ENCODE measurements at places on chromosomes 12 and 14. TPM values are rescaled to one million over a fixed set of nuclear protein-coding genes. Genes with fewer than 3 reads are reported as not detected.

DNA sequence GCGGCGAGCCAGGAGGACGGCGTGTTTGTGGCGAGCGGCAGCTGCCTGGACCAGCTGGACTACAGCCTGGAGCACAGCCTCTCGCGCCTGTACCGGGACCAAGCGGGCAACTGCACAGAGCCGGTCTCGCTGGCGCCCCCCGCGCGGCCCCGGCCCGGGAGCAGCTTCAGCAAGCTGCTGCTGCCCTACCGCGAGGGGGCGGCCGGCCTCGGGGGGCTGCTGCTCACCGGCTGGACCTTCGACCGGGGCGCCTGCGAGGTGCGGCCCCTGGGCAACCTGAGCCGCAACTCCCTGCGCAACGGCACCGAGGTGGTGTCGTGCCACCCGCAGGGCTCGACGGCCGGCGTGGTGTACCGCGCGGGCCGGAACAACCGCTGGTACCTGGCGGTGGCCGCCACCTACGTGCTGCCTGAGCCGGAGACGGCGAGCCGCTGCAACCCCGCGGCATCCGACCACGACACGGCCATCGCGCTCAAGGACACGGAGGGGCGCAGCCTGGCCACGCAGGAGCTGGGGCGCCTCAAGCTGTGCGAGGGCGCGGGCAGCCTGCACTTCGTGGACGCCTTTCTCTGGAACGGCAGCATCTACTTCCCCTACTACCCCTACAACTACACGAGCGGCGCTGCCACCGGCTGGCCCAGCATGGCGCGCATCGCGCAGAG, 873 bp downstream of the PLXNC1 start:
- no peak for DNase-seq

DNA sequence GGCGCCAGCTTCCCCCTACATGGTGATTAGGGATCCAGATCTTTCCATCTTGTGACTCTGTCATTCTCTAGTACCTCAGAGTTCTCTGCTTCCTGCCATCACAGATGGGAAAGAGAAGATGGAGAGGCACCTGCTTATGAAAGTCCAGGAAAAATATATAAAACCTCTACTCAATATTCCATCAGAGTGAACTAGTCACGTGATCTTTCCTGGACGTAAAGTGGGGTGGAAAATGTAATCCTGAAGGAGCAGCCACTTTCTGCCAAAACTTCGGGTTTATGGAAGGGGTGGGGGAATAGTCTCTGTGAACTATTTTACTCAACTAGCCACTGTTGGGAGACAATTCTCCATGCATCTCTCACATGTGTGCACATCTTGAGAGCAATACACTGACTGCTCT, 47.7 kb downstream of the STAB2 start:
- no peak for DNase-seq

GRCh38 chr12:1638203-1638602, 9.2 kb downstream of the WNT5B start:
- DNase-seq = no peak

DNA sequence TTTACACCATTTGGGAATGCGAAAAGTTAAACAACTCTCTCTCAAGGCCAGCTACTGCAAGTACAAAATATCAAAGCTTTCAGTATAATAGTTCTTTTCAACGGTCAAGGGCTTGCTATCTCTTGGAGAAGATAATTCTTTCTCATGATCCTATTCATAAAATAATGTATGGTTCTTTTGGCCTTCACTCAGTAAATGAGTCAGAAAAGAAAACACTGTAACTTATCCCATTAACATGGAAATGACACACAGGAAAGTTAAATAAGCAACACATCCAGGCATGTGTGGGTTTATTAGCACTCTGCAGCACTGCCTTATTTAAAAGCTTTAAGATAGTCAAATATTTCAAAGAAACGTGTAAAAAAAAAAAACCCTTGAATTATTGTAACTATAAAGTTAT, 36.9 kb downstream of the ZFC3H1 start:
- DNase-seq = no peak

GRCh38 chr12:46210873-46211439, 57.9 kb downstream of the SLC38A1 start:
- DNase-seq = no peak

GRCh38 chr12:121767525-121768016, 25.9 kb downstream of the RHOF start:
- peak; percentile 85 for DNase-seq

DNA sequence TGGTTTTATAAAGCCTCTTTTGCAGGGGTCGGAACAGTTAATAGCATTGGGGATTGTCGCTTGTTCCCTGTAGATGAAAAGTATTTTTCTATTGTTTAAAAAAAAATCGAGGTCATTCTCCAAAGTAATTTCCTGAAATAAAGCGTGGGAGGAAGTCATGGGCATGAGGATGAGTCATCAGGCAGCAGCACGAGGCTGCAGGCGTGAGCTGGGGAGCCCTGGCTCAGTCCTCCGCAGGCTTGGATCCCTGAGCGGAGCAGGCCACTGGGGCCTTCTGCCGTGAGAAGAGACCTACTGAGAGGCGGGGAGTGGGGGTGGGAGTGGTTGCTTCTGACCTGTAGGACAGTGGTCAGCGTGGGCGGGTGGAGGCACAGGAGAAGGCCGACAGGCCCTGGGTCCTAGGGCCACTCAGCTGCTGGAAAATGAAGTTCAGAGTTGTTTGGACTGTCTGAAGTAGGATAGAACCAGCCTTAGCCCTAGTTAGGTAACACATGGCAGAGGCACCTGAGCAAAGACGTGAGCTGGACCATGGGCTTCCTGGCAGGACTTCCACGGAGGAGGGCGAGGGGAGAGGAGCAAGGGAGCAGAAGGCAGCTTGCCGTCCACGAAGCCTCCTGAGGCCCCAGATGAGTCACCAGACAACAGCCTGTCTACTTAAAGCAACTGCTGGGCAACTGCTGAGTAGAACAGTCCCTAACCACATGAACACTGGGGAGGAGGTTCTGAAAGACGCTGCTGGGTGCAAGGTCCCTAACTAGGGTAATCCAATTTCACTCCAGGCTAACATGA, 21.1 kb upstream of the LGALS3 start:
- peak; percentile 96 for DNase-seq

- DNase-seq = no peak
These were observed 20.5 kb upstream of the GUCY2C start for GRCh38 chr12:14716848-14717444.

DNA sequence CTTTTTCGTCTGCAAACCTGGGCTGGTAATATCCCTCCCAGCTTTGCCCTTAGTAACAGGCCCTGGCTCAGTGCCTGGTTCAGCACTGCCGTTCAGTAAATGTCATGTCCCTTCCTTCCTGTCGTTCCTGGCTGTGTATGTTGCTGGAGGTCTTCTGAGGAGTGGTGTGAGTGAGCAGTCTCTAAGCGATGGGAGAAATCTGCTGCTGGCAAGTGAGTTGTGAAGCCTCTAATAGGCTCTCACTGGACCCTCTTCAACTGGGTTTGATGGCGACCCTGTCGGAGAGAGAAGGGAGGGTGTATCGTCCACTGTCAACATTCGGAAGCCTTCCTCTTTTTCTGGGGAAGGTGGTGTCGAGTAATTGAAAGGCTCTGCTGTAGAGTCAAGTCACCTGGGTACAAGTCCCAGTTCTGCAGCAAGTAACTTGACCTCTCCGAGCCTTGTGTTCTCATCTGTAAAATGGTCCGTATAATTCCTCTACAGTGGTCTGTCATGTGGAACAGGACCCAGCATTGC, 62.8 kb downstream of the HRK start:
- no peak for DNase-seq

DNA sequence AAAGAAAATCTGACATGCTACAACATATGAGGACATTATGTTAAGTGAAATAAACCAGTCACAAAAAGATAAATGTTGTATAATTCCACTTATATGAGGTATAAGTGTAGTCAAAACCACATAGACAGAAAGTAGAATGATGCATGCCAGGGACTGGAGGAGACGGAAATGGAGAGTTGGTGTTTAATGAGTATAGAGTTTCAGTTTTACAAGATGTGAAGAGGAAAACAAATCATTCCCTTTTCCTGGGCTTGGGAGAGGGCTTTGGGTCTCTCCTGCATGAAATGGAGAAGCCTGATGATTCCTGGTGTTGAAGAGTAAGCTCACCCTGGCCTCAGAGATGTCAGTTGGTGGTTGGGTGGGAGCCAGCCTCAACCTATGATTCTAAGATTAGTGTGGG, 158.4 kb upstream of the PLXNC1 start:
- DNase-seq = no peak

GRCh38 chr12:123907726-123908476, 64.7 kb downstream of the CCDC92 start:
- DNase-seq = no peak

DNA sequence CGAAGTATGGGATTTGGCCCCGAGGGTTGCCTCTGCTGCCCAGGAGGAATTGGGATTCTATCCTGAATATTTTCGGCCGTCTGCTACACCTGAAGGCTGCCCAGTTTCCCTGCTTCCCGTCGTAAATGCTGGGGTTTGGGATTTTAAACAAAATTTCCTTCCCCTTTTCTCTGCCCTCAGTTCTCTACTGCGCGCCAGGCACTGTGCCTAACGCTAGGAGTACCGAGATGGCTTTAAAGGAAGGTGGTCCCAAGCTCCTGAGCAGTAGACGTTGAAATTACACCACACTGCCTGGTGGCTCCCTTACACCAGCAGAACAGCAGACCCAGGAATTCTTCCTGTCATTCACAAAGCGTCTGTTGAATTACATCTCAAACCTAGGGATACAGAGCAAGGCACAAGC, 566 bp upstream of the PRDM4 start:
- no peak for DNase-seq

- peak; percentile 78 for DNase-seq
These were observed 9.0 kb downstream of the SLC8B1 start for GRCh38 chr12:113325916-113326315.

GRCh38 chr14:104518659-104519350, 60.8 kb upstream of the C14orf180 start:
- DNase-seq = no peak

Gene SIRT4
- total RNA-seq = 2.8 TPM

Gene PLCZ1
- not detected for total RNA-seq

Gene KRT75
- not detected for total RNA-seq

Gene PNMA1
- 36.4 TPM for total RNA-seq
